ENCODE measurements at places on chromosomes 16 and 17.
A peak's percentile ranks its signal among the peaks of the same experiment; 100 is the strongest.

GRCh38 chr17:36936455-36937000, 747 bp upstream of the LHX1 start:
- DNase-seq: no peak

DNA sequence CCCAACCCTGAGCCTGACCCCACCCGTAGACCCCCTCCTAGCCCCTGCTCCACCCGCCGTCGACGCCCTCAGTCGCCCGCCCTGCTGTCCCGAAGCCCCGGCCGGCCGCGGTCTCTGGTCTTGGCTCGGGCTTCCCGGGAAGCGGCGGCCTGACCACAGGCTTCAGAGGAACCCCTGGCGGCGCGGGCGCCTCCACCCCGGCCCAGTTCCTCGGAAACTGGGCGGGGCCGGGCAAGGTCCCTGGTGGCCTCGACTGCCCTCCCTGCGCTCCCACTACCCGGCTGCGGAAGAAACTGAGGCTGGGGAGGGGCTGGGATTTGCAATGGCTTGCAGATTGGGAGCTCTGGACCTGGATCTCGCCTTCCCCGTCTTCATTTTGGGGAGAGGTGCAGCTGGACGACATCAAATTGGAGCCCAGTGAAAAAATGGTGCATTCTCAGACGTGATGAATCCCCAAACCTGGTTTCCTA, 692 bp upstream of the SOCS1 start:
- no peak for DNase-seq

GRCh38 chr17:74447628-74448159, 15.8 kb downstream of the GPRC5C start:
- DNase-seq: no peak

- no peak for DNase-seq
These were observed 15.2 kb upstream of the KPNA2 start for GRCh38 chr17:68020409-68020756.

DNA sequence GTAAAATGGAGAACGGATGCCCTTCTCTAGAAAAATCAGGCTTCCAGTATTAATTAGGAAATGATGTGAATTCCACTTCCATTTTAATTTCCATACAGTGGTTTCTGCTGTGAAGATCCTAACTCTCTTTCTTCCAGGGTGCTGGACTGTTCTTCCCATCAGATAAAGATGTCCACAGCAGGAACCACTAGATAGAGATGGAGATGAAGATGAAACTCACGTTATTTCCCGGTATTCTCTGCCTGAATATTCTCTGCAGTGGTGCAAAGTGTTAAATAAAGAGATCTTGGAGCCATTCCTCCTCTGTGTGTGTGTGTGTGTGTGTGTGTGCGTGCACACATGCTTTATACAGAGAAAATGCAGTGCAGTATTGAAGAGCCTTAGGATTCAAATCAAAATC, 727.5 kb downstream of the KCNJ2 start:
- no peak for DNase-seq

GRCh38 chr16:4263504-4264436, 9.1 kb downstream of the TFAP4 start:
- no peak for DNase-seq

- DNase-seq: no peak
These were observed 5.0 kb upstream of the CCDC57 start for GRCh38 chr17:82217530-82218204.

DNA sequence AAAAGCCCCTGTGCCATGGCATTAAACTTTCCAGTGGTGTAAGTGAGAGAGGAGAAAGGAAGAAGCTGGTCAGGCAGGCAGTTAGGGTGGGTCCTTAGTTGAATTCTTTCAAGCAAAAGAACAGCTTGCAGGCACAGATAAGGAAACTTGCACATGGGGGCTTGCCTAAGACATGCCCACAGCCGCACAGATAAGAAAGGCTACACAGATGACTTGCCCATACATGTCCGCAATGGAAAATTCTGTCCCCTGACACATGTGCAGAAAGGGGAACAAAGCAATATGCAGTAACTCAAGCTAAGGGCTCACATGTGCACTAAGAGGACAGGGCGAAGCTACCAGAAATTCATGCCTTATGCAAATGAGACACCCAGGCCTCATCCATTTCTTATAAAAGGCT, 69.9 kb downstream of the GSG1L start:
- no peak for DNase-seq

DNA sequence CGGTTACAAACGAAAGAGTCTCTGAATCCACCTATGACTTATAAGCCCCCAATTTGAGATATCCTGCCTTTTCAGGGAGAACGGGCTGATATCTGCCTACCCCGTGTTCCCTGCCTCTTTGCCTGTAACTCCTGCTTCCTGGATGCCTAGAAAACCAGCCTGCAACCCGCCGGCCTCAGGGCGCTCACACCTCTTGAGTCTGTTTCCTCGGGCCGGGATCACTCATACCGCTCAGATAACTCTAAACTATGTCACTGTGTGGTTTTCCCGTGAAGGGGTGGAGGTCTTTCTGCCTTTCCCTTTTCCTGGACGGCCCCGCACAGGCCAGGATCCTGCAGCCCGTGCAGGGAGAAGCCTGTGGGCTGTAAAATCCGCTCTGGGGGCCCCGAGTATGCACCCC, 10.4 kb downstream of the RPUSD1 start:
- no peak for DNase-seq

DNA sequence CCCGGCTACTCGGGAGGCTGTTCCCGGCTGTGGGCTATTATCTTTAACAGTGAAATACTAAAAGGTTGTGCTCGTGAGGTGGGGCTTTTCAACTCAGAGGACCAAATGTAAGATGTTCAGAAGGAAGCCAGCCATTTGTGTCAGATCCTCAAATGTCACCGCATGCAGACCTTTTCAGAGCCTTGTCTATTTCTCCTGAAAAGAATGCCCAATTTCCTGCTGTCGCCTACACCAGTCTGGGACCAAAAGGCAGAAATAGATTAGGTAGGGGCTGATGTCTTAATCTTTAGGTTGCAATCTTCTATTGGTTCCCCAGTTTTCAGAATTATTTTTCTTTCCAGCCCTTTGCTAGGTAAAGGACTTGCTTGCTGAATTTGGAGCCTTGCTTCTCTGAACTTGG, 8.9 kb upstream of the USP31 start:
- no peak for DNase-seq

DNA sequence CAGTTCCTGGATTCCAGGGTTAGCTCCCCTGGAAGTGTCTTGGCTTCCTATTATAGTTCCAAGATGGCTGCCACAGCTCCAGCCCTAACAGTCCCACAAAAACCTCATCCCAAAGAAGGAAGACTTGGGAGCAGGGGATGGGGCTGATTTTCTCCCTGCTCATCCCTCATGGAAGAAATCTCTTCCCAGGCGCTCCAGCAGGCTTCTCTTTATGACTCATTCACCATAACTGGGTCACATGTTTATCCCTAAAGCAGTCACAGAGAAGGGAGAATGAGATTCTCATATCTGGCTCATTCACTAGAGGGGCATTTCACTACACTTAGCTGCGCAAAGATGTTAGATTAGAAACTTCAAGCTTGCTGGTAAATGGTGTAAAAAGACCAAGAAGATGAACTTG, 206.5 kb upstream of the IRX3 start:
- DNase-seq: no peak

GRCh38 chr17:58960068-58960467, 146.6 kb downstream of the TRIM37 start:
- DNase-seq: no peak

DNA sequence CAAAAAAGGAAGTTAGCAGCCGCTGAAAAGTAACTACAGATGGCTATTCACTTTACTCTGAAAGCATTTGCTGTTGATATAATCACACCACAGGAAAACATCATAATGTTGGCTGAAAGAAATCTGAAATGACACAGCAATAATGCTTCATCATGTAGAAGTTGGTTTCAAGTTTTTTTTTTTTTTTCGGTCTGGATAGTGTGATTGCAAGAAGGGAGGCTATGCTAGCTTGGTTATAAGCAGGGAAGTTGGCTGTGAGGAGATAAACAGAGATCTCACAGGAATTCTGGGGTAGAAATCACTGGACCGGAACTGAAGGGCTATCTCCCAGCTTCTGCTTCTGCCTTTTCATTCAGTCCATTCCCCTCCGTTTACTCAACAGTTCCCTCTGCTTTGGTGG, 57.9 kb downstream of the MYO1D start:
- no peak for DNase-seq

- no peak for DNase-seq
These were observed 1.1 kb downstream of the IRX6 start for GRCh38 chr16:55325080-55325447.

- DNase-seq: no peak
These were observed 4.6 kb downstream of the RBBP6 start for GRCh38 chr16:24543949-24544348.

DNA sequence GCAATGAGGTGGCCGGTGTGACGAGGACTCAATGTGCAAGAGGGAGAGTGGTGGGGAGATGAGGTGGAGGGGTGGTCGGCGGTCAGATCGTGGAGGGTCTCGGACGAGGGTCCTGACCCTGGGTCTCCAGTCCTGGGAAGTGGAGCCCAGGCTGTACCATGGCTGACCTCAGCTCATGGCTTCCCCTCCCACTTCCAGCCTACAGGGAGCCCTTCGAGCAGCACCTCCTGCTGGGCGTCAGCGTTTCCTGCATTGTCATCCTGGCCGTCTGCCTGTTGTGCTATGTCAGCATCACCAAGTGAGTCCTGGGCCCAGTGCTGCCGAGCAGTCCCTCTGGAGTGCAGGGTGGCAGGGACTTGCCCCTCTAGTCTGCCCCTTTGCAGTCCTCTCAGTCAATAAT, 41.8 kb downstream of the IL4R start:
- DNase-seq: no peak

- no peak for DNase-seq
These were observed 10.9 kb downstream of the STH start for GRCh38 chr17:46009681-46010596.

DNA sequence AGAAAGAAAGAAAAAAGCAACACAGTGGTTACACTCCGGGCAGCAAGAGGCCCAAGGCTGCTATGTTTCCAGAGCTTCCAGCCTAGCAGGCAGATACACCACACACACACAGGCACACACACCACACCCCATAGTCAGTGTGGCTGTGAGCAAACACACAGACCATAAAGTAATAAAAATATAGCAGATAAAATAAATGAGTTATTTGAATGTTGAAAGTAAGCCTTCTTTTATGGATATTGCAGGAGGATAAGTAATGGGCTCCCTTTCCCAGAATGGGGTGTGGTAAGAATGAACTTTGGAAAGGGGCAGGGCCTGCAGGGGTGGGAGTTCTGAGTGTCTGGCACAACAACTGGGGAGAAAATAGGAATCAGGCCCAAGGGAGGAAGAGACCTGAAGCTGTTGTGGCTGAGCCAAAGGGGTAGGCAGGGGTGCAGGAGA, 4.8 kb upstream of the CDK5RAP3 start:
- no peak for DNase-seq

GRCh38 chr16:62692685-62693084, 656.4 kb upstream of the CDH8 start:
- DNase-seq: no peak

GRCh38 chr16:1788708-1789100, 4.8 kb downstream of the IGFALS start:
- no peak for DNase-seq

- no peak for DNase-seq
These were observed 92.7 kb upstream of the CDH5 start for GRCh38 chr16:66273644-66274334.

- no peak for DNase-seq
These were observed 62.2 kb upstream of the ADORA2B start for GRCh38 chr17:15882777-15883176.

GRCh38 chr16:27202923-27203506, 311 bp upstream of the KDM8 start:
- DNase-seq: peak; percentile 78

GRCh38 chr17:74738051-74738996, 1.3 kb downstream of the RAB37 start:
- peak; percentile 56 for DNase-seq

GRCh38 chr16:47046726-47047523, 73.5 kb upstream of the DNAJA2 start:
- no peak for DNase-seq

- DNase-seq: no peak
These were observed 35.1 kb downstream of the GDE1 start for GRCh38 chr16:19486750-19487325.

DNA sequence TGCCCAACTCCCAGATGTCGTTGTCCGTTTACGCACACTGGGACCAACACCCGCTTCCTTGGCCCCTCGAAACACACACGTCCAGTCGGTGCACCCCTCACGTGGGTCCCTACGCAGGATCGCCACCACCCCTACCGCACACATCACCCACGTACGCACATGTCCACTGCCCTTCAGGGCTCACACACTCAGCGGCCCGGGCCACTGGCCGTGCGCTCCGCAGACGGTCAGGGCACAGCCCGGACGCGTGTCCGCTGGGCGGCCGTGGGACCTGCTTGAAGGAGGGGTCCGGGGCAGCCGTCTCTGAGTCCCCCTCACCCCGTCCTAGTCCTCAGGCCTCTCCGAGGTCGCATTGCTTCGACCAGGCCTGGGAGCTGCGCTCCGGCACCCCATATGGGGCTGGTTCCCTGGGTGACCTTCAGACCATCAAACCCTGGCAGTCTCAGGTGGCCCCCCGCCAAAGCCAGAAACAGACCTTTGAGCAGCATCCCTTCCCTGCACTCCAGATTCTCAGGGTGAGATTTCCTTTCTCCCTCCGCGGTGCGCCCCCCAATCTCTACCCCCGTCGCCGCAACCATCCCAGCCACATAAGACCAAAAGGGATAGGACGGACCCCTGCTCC, 914 bp upstream of the GPRC5B start:
- no peak for DNase-seq

DNA sequence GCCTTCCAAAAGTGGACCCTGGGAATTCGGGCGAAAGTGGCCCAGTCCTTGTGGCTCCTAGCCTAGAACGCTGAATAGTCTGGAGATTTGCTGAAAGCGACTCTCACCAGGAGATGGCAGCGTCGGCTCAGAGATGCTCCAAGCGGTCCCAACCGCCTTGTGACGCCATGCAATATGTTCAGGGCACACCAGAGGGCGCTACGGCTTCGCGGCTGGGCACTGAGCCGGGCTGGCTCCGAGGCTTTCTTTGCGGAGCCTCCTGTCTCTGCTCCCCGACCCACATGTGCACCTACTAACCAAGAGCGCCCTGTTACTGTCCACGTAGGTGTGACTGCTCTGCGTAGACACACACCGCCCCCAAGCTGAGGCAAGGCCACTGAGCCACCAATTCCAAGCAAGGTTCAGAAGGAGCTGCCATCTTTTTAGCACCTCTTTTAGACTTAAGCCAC, 36.9 kb downstream of the SYCE1L start:
- DNase-seq: peak; percentile 69

DNA sequence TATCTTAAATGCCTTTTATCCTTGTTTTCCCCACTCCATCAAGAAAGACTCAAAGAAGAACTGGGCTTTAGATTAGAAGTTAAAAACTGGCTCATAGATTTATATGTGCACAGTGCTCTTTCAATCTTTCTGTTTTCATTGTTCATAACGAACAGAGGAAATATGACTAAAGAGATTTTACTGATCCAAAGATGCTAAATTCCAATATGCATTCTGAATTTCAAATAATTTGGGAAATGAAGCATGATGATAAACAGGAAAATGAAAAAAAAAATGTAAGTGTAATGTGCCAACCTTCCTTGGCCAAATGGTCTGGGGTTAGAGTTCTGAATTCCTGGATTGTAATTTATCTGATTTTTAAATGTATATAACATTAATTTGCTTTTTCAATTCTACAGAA, 25.0 kb upstream of the SMIM36 start:
- no peak for DNase-seq

GRCh38 chr17:82338858-82339633, 5.5 kb upstream of the SECTM1 start:
- DNase-seq: no peak

- no peak for DNase-seq
These were observed 60.7 kb upstream of the ADCY9 start for GRCh38 chr16:4176906-4177417.

- no peak for DNase-seq
These were observed 53.0 kb downstream of the EPN2 start for GRCh38 chr17:19290066-19290705.

All from activated CD8-positive, alpha-beta memory T cell treated with anti-CD3 and anti-CD28 coated beads for 4 hours (primary cell).